Fibroblast of villous mesenchyme (primary cell): ENCODE measurements at places on chromosomes 11 and 22.

- no peak for DNase-seq
These were observed 101.4 kb downstream of the GALNT18 start for GRCh38 chr11:11520231-11521015.

GRCh38 chr22:30305519-30305905, 16.2 kb upstream of the CASTOR1 start:
- DNase-seq, result peak; percentile 56

DNA sequence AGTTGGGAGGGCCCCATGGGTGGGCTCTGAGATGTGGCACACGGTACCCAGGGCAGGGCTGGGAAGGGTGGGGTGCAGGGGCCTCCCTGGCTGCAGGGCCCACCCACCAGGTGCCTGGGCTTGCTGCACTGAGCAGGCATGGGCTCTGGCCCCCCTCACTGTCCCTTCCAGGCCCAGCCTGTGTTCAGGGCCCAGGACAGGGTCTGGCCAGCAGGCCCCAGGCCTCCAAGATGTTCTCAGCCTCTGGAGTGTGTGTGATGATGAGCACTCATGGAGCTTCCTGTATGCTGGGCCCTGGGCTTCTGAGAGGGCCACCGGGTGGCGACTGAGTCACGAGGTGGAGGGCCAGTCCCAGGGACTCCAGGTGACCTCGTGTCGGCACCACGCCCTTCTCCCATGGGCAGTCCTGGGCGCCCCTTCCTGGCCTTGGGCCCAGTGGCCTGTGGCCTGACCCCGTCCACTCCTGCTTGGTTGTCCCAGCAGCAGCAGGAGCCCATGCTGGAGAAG, 55.9 kb upstream of the CCDC188 start:
- DNase-seq, result peak; percentile 34

DNA sequence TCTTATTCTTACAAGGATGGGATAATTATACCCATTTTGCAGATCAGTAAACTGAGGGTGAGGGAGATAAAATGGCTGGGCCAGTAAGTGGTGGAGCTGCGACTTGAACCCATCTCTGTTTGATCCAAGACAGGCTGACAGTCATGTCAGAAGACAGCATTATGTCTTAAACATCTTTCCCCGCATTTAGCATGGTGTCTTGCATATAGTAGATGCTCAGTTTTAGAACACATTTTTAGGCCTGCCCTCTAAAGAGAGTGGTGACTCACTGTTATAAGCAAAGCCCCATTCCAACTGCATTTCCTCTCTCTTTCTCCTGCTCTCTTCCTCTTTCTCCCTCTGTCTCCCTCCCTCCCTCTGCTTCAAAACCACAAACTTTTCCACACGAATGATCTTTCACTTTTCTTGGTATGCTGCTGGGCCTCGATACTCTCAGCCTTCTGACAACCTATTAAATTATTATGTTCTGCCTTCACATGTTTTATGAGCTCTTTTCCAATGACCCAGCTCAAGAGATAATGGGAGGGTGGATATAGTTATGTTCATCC, 25.2 kb downstream of the CWC15 start:
- peak; percentile 90 for DNase-seq

DNA sequence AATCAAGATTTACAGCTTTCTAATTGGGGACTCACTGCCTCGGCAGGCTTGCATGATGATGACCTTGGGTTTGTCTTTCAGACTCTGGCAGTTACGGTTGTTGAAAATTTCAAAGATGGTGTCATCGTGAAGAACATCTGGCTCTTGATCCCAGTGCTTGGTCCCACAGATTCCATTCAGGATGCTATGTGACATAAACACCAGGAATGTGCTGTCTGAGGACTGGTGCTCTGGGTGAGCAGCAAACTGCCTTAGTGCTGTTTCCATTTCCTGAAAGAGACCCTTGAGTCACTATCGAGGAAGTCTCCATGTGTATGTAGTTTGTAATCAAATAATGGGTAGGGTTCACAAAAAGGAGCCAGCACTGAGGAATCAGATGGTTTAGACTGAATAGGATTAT, 7.1 kb downstream of the CASP12 start:
- peak; percentile 13 for DNase-seq

- DNase-seq, result peak; percentile 6
These were observed 61.5 kb downstream of the MSANTD4 start for GRCh38 chr11:105960252-105961245.

GRCh38 chr11:120613264-120614226, 102.0 kb downstream of the GRIK4 start:
- DNase-seq, result peak; percentile 49

DNA sequence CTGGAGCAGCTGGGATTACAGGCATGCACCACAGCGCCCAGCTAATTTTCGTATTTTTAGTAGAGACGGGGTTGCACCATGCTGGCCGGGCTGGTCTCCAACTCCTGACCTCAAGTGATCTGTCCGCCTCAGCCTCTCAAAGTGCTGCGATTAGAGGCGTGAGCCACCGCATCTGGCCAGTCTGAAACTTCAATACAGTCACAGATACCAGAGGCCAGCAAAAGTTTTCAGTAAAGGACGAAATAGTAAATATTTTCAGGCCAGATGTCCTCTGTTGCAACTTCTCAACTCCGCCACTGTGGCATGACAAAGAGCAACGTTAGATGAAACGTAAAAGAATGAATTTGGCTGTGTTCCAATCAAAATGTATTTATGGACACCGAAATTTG, 403.6 kb downstream of the MN1 start:
- peak; percentile 66 for DNase-seq

GRCh38 chr11:94780432-94780831, 12.3 kb downstream of the AMOTL1 start:
- DNase-seq, result peak; percentile 34

- peak; percentile 62 for DNase-seq
These were observed 1.3 kb upstream of the HDAC10 start for GRCh38 chr22:50252082-50253045.
